AML-193 (cell line): ENCODE measurements at places on chromosomes 1 and 21.

DNA sequence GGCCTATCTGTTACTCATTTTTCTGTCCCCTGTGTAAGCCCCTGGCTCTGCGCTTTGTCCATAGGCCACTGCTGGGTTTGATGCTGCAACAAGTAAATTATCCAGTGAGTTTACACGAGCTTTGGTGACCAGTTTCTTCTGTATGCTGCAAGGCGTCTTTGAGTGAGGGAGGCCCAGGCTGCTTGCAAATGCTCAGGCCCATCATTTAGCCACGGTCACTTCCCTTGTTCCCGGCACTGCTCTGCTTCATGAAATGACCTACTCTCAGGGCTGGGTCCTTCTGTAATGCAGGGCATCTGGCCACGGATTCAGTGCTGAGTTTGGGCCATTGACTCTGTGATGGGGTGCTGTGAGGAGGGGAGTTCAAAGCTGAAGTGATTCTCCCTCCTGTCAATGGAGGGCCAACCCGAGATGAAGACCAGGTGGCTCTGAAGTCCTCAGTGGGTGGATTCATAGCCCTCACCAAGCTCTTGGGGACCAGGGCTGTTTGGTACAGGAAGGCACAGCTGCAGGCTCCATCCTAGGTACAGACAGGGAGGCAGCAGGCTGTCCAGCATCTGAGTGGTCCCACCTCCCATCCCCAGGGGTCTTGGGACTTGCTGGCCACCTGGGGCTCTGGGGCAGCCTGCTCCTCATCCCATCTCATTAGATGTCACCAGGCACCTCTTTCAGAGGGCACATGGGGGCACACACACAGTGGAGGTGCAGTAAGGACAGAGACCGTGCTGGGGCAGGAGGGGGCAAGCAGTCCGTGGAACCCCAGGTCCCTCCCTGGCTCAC, 21.7 kb downstream of the LHX4 start:
- no peak for DNase-seq

DNA sequence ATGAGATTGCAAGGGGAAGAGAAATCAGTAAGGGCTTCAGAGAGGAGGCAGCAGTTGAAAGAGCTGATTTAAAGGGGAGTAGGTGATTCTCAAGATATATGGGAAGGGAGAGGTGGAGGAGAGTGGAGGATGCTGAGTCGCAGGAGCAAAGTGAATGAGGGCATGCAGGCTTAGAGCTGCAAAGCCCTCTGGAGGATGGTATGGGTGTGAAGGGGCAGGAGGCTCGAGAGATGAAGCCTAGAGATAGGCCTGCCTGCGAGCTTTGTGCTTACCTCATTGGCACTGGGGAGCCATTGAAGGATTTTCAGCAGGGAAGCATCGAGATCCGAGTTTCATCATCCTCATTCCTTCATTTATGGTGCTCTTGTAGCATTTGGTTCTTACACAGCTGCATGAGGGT, 15.8 kb upstream of the SH2D2A start:
- DNase-seq = no peak

DNA sequence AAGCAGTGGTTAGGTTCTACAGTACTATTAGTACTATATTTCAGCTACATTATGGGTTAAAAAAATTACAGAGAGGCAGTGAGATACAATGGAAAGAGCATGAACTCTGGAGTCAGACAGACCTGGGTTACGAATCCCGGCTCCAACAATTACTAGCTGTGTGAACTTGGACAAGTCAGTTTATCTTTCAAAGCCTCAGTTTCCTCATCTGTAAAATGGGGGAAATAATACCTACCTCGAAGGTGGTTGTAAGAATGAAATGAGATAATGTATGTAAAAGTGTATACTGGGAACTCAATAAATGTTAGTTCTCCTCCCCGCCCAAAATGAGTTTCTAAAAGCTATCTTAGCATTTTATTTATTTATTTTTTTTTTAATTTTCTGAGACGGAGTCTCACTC, 59.5 kb downstream of the PRPF38A start:
- no peak for DNase-seq

DNA sequence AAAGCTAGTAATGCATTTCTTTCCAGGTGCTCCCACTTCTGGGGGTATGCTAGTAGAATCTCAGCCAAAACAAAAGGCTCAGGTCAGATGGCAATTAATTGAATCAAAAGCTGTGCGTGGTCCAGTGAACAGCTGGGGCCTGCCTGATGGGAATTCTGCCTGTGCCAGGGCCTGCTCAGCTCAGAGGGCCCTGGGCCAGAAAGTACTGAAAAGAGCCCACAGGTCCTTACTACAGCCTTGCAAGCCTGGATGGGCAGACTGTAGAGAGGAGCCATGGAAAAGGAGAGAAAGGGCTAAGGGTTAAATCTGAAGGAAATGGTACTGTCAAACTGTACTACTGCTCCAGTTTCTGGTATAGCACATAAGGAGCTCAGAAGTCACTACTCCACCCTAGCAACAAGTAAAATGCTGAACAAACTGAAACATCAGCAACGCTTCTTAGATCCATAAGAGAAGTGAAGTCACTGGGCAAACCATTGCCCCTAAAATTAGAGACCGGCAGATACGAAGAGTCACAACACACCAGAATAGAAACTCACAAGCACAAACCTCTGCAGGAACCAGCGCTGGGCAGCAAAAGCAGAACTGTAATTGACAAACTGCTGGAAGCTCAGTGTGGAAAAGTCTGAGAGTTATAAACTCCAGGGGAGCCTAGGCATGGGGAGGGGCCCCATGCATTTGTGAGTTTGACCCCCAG, 121.1 kb upstream of the SYT6 start:
- DNase-seq = no peak

DNA sequence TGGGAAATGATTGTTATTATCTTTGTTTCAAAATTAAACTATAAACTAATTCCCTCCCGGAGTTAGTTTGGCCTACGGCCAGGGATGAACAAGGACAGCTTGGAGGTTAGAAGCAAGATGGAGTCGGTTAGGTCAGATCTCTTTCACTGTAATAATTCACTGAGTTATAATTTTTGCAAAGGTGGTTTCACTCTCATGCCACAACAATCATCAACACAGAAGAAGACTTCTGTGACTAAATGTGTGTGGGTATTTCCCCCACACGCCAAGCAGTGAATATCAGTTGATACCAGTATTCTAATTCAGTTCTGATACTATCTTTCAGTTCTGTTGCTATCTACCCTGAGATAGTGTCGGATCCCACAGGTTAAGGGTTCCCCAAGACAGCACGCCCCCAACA, 215.1 kb downstream of the S1PR1 start:
- no peak for DNase-seq

DNA sequence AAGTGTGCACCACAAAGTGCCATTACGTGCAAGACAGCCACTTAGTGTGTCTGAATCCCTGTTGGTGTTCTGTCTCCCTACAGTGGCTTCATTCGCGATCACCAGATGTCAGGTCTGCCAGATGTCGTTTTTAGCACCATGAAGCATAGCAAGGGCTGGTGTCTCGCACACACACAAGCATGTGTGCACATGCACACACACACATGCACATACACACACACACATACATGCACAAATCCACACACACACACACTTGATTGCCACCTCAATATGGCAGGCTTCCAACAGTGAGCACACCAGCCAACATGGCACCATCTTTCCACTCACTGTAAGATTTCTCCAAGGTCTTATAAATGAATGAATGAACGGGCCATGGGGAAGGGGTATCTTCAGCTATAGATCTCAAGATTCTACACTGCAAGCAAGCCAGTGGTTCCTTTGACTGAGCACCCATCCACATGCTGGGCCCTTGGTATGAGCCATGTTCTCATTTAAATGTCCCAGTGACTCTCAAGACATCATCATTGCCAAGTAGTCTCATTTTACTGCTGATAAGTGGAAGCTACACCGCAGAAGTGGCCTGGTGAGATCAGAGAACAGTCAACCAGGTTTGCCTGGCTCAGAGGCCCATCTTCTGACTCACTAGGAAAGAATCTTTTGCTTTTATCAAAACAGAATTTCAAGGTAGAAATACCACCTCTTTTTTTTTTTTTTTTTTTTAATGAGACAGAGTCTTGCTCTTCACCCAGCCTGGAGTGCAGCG, 84.9 kb downstream of the SIM2 start:
- DNase-seq = no peak

- DNase-seq = peak; percentile 60
These were observed 20.3 kb upstream of the CA6 start for GRCh38 chr1:8925406-8925805.

- peak; percentile 88 for DNase-seq
These were observed 4.8 kb upstream of the PTTG1IP start for GRCh38 chr21:44878053-44878982.

GRCh38 chr1:204987689-204988088, 55.3 kb upstream of the CNTN2 start:
- no peak for DNase-seq

GRCh38 chr1:109269981-109270622, 12.8 kb downstream of the PSRC1 start:
- no peak for DNase-seq

DNA sequence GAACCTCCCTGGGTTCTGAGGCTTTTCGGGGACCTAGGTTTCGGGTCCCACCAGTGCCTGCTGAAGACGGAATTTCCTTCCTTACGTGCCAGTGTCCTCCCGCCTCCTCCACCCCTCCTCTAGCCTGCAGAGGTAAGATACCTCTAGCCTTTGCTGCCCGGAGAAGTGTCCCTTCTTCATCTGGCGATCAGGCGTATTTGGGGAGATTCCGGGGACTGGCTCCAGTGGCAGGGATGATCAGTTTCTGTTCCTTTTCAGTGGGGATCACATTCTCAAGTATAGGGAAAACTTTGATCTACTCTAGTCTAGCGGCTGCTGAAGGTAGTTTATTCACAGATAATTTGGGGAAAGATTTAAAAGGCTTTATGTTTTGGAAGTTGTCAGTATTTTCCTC, 674 bp downstream of the CEP350 start:
- peak; percentile 42 for DNase-seq

- peak; percentile 54 for DNase-seq
These were observed 17.2 kb downstream of the SYT2 start for GRCh38 chr1:202692959-202693555.

GRCh38 chr1:159177272-159177907, 6.0 kb downstream of the CADM3 start:
- peak; percentile 57 for DNase-seq

DNA sequence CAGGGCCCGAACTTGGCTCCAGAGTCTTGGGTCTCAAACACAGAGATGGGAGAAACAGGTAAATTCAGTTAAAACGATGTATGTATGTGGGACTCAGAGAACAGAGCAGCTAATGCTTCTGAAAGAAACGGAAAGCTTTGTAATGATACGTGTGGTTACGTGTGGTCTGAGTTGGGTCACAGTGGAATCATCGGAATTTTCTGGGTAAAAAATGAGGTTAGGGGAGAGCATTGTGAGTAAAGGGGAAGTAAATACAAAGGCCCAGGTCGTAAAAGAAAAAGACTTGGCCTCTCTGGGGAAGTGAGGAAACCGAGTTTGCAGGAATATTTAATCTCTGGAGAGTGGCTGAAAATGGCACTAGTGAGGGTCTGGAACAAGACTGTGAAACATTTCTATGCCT, 8.3 kb downstream of the NHLH2 start:
- no peak for DNase-seq

GRCh38 chr1:80925130-80925805, 875.5 kb upstream of the ADGRL2 start:
- DNase-seq = no peak

- DNase-seq = no peak
These were observed 73.4 kb upstream of the PROX1 start for GRCh38 chr1:213914392-213914791.

DNA sequence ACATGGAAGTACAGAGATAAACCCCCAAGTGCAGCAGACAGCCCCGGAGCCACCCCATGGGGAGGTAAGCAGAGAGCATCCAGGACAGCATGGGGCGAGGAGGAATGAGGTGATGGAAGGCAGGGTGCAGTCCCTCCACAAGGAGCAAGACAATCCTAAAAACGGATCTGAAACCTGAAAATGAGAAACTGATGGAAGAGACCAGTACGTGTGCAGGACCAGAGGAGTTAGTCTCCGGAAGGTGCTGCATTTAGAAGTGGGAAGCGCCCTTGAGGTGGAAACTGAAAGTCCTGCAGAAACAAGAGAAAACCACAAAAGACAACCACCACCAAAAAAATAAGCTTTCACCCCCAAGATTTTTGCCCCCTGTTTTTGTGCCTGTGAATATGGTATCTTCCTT, 17.4 kb upstream of the DDOST start:
- no peak for DNase-seq

DNA sequence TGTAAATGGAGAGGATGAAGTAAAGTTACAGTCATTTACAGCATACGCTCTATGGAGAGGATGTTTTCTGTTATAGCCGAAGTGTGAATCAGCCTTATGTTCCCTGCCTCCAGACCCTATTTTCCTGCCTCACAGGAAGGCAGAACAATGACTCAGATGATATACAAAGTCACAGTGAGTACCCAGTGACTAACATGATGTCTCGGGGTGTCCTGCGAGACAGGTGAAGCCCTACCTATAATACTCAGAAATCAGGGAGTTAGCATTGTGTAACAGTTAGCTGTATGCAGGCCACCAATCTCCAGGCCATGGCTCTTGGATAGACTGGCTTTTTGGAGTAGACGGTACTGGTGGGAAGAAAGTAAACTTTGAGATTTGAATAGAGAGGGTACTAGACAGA, 55.6 kb upstream of the FBXO28 start:
- no peak for DNase-seq

- DNase-seq = no peak
These were observed 29.6 kb downstream of the TSNAX start for GRCh38 chr1:231557898-231558707.

DNA sequence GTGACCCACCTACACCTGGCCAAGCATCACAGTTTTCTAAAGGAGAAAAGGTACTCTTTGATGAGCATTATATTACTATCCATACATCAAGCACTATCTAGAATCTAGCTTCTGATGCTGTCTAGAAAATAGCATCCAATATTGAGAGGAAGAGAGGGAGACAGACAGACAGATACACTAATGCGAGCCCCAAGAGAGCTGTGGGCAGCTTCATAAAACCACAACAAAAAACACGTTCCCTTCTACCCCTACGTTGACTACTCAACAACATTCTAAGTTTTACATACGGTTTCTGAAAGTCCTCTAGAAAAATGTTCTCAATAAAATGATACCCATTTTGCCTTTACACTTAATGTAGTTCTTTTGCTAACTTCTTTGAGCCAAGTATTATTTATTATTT, 221.8 kb downstream of the SLC45A1 start:
- no peak for DNase-seq

DNA sequence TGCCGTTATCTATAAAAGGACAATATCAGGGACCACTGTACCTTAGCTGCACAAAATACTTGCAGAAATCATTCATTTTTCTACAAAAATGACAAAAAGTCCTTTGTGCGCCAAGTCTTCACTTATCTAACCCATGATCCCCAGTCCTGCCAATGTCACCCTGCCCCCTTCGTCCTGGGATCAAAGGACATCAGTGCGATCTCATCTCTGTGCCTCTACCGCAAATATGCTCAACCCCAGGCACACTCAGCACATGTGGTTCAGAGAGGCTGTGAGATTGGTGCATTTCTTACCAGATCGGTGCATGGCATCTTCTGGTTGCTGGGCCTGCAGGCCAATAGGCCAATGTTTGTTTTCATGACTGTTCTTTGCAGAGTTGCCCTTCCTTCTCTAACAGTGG, 72.8 kb downstream of the NFASC start:
- no peak for DNase-seq

GRCh38 chr1:97088391-97088790, 366.8 kb downstream of the PTBP2 start:
- DNase-seq = no peak
